ENCODE measurements at places on chromosomes 3 and 15.

- no peak for DNase-seq
Measured at GRCh38 chr3:29335438-29335837, 54.6 kb downstream of the RBMS3 start.

DNA sequence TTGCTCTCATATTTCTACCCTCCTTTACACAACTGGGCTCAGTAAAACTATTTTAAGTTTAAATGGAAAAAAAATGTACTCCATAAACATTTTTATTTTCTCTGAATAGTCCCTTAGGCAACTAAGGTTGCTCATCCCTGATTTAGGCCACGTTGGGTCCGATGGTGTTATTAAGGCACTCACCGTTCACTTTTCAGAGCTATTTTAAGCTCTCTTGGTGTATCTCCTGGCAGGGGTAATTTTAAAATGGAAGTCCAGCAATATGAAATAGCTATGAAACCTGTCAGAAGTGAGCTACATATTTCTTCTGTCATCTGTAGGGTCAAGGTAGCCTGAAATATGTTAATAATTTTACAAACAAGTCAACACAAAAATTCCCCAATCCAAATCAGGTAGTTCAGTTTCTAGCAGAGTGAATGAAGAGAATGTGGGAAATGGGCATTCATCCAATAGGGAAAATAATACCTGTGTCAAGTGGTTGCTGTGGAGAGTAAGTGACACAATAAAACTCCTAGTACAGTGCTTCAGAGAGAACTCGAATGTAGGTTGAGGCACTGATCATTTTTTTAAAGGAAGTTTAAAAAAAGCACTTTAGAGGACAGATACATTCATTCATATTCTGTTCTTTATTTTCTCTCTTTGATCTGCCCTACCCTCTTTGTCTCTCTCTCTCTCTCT is 209.3 kb upstream of the FEZF2 start:
- no peak for DNase-seq

GRCh38 chr15:47728426-47728825 is 11.1 kb downstream of the SEMA6D start:
- no peak for DNase-seq

- no peak for DNase-seq
Measured at GRCh38 chr15:77867266-77868047, 210.1 kb downstream of the TBC1D2B start.

DNA sequence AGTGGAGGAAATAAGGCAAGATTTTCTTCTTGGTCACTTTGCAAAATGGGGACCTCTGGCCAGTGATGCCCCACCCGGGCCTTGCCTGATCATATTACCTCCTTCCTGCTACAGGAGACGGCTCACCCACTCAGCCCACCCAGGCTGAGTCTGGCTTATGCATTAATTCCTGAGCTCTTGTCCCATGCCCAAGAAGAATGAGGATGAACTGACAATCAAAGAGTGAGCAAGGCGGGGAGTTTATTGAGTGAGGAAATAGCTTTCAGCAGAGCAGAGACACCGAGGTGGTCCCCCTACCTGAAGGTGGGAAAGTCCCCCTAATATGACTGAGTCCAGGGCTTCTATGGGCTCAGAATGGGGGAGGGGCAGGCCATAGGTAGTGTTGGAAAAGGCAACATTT is 107.5 kb downstream of the EOMES start:
- no peak for DNase-seq

DNA sequence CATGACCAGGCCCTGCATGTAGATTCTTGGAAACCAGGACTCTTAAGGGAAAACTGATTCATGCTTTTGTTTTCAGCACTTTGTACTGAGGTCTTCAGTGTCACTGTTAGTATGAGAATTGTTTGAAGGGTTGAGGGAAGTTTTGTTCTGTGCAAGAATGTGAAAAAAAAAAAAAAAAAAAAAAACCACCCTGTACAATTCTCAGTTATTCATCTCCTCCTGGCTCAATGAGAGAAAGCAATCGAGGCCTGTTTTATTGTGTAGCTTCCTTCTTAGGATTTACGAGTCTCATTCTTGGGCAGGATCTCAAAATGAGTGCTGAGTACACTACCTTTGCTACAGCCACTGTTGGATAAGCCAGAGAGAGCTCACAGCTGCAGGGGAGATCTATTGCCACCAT is 469.5 kb downstream of the CNTN4 start:
- no peak for DNase-seq

- no peak for DNase-seq
Measured at GRCh38 chr3:138797508-138798038, 37.2 kb downstream of the PIK3CB start.

GRCh38 chr3:8990266-8991215 is 27.3 kb upstream of the RAD18 start:
- no peak for DNase-seq

GRCh38 chr3:32778389-32778788 is 39.4 kb upstream of the TRIM71 start:
- DNase-seq = peak; percentile 6

DNA sequence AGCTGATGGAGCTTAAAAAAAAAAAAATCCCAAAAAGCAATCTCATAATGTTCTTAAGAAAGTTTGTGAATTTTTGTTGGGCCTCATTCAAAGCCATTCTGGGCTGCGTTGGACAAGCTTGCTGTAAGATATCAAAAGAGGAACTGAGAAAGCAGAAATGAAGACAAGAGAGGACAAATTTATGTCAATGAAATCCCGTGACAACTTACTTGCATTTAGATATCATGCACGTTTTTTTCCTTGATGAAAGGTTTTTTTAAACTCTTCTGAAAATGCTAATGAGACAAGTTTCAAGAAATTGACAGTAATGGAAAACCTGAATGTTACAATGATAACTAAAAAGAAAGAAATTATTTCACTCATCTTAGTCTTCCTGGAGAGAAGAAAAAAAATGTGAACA is 662.9 kb downstream of the SQOR start:
- no peak for DNase-seq

DNA sequence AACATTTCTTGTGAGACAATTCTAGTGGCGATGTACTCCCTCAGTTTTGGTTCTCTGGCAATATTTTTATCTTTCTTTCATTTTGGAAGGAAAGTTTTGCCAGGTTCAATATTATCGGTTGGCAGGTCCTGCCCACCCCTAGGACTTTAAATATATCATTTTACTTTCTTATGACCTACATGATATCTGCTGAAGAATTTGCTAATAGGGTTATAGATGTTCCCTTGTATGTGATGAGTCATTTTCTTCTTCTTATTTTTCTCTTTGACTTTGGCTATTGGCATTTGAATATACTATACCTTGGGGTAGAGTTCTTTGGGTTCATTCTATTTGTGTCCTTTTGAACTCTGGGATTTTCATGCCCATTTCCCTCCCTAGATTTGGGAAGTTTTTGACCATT is 89.7 kb downstream of the GMNC start:
- no peak for DNase-seq

DNA sequence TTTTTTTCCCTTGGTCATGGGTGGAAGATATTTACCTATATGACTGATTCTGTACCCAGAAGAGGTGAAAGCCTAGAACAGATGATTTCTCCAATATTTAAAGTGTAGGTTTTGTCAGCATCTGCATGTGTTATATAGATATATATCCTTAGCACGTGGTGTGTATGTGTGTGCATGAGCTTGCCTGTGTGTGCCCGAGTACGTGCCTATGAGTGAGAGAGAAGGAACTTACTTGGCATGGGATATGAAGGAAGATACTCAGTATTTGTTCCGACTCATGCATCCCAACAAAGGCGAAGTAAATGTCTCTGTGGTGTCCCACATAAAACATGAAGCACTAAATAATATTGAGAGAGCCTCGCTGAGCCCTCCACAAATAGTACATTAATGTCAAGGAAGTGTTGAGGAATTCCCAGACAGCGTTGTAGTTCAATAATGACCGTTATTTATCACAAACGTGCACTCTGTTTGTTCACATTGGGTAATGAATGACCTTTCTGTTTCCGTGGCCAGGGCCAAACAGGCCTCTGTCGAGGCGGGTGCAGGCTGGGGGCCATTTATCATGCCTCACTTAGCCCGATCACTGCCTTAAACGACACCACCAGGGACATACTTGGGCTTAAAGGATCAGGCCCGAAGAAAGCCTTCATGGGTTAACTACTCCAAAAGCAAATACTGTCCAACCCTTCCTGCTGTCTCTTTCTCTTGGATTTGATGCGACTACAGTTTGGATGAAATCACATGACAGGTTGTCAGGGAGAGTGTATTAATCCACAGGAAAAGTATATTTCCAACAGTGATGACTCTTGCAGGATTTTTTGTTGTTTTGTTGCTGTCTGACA is 267.7 kb downstream of the PTPRG start:
- no peak for DNase-seq

DNA sequence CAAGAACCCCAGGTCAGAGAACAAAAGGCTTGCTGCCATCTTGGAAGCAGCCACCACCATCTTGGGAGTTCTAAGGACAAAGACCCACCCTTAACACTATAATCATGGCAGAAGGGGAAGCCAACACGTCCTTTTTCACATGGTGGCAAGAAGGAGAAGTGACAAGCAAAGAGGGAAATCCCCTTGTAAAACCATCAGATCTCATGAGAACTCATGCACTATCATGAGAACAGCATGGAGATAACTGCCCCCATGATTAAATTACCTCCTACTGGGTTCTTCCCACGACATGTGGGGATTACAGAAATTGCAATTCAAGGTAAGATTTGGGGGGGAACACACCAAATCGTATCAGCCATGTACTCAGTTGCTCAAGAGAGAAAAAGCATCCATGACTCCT is 21.1 kb upstream of the GBE1 start:
- no peak for DNase-seq

- no peak for DNase-seq
Measured at GRCh38 chr3:57919987-57920386, 88.2 kb upstream of the FLNB start.

GRCh38 chr3:190494907-190495306 is 19.0 kb upstream of the IL1RAP start:
- no peak for DNase-seq

GRCh38 chr15:92277776-92278175 is 115.9 kb upstream of the ST8SIA2 start:
- peak; percentile 4 for DNase-seq

GRCh38 chr3:157175691-157176507 is 16.0 kb upstream of the CCNL1 start:
- no peak for DNase-seq

DNA sequence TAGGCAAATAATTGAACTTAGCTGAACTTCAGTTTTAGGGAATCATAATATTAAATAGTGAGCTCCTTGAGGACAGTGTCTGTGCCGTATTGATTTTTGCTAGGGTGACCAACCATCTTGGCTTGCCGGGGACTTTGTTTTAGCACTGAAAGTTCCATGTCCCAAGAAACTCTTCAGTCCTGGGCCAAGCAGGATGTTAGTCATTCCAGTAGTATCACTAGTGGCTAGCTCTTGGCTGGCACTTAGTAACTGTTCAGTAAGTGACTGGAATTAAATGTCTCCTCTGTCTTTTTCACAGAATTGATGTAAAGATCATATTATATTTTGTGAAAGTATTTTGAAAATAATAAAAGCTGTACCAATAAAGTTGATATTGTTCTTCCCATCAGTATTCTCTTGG is 42.3 kb downstream of the RSRC1 start:
- DNase-seq = no peak

- DNase-seq = no peak
Measured at GRCh38 chr15:48963524-48964113, at the start of gene SHC4. Gene SHC4, minus strand, starts transcription at chr15:48963919. Its CDS starts 904 bp downstream, at chr15:48963015.

- DNase-seq = no peak
Measured at GRCh38 chr3:39573392-39573791, 105.9 kb downstream of the MOBP start.

DNA sequence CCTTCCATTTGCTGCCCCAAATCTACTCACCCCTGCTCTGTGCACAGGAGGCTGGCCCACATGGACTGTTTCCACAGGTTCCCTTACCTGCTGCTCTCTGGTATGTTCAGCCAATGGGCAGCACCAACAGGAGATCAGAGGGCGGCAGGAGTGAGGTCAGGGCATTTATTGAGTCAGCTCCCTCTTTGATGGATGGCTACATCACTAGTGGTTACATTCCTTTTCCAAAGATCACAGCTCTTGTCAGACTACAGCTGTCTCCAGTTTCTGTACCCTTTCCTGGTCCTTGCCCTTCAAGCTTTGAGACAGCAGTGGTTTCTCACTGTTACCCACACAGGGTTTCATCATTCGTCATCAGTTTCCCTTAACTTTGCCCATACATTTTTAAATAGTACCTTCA is 325.1 kb downstream of the SUCLG2 start:
- no peak for DNase-seq

DNA sequence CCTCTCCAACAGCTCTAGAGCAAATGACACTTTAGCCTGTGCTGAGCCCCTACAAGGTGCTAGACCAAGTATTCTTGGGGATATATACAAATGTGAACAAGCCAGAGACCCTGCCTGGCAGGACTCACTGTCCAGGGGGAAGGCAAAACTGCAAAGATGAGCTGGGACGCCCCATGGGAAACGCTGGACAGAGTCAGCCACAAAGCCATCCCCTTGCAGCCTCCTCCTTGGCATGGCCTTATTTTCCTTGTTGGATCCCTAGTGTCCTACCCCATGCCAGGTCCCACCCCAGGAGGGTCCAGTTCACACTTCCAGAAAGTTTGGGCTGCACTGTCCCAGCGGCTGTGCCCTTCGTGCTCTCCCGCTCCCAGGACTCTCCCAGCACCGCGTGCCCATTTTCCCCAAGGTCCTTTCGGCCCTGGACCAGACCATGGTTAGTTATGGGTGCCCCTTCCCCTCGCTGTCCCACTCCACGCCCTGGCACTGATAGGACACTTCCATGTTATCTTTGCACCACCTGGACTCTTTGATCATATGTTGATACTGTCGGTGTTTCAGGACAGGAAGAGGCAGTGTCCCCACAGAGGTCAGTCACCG is 5.8 kb upstream of the NRROS start:
- DNase-seq = no peak

- DNase-seq = no peak
Measured at GRCh38 chr3:17466028-17466427, 276.4 kb downstream of the TBC1D5 start.

DNA sequence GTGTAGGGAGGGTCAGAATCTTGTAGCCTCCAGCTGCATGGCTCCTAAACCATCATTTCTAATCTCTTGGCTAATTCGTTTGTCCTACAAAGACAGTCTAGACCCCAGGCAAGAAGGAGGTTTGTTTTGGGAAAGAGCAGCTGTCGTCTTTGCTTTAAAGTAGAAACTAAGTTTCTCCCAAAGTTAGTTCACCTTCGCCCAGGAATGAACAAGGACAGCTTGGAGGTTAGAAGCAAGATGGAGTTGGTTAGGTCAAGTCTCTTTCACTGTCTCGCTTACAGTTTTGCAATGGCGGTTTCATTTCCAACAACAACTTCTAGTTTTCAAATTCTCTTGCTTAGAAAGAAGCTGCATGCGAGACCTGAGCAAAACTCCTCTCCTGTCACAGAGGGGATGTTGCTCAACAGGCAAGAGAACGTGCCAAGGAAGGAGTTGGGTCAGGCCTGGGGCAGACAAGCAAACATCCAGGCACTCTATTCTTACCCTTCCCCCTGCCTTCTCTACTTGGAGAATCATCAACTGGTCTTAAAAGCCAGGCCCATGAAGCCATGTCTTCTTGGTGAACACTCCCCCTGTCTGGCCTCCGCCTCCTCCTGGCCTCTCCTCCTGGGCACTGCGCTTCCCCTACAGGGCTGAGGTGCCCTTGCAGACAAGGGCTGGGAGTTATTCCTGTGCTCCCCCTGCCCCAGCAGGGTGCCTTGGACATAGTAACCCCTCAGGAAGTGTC is 57.6 kb downstream of the TMEM44 start:
- no peak for DNase-seq

All from stimulated activated CD4-positive, alpha-beta T cell treated with anti-CD3 and anti-CD28 coated beads, Interleukin-12 subunit alpha, Interleukin-12 subunit beta, amount 100 ng/mL, for 48 hours (primary cell).